ENCODE measurements at places on chromosomes 5 and 9.

GRCh38 chr5:42638972-42639371, 117.6 kb upstream of the CCDC152 start:
- no peak for DNase-seq

GRCh38 chr5:91957666-91958065, 574.5 kb upstream of the ARRDC3 start:
- DNase-seq, result no peak

- peak; percentile 18 for DNase-seq
These were observed at the start of gene PCDHGA1 for GRCh38 chr5:141330299-141331080. Gene PCDHGA1, plus strand, starts transcription at chr5:141330514.

DNA sequence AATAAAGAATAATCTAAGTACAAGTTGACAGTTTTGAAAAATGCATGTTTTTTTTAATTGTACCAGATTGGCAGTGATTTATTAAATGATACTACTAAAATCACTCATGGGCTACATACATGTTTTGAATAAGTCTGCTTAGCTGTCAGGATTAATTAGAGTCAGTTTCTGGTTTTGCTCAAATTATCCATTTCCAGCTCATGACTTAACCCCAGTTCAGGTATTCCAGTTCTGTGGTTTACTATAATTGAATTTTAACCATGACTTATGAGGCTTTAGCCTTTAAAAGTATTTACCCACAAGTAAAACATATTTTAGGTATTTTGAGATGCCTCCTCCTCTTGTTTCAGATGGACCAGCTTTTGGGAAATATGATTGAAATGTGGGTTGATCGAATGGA, 17.8 kb upstream of the LRRC70 start:
- DNase-seq, result no peak

GRCh38 chr5:108181975-108182374, 199.9 kb downstream of the FBXL17 start:
- DNase-seq, result no peak

DNA sequence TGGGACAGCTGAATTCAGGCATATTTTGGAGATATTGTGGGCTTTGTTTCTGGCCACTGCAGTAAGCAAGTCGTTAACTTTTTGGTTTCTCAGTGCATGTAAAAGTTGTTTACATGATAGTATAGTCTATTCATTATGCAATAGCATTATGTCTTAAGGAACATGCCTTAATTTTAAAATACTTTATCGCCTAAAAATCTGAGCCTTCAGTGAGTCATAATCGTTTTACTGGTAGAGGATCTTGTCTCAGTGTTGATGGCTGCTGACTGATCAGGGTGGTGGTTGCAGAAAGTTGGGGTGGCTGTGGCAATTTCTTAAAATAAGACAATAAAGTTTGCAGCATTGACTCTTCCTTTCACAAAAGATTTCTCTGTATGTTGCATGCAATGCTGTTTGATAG, 5.1 kb downstream of the SCGB3A1 start:
- DNase-seq, result no peak

DNA sequence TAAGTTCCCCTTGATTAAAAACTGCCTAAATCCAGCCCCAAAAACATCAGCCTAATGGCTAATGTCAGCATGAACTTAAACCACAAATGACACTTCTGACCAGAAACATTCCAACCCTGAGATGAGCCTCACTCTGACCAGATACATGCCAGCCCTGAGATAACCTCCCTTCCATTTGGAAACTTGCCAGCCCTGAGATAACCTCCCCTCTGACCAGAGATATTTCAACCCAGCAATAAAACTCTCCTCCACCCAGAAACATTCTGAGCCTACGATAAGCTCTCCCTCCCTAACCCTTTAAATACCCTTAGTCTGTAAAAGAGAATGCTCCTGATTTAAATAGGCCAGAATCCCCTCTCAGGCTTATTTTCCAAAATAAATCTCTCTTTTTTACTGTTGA, 1035.7 kb upstream of the NUDT12 start:
- DNase-seq, result no peak

GRCh38 chr5:143557061-143557818, 153.8 kb upstream of the NR3C1 start:
- no peak for DNase-seq

- no peak for DNase-seq
These were observed 422.2 kb downstream of the CTNND2 start for GRCh38 chr5:11482011-11482410.

DNA sequence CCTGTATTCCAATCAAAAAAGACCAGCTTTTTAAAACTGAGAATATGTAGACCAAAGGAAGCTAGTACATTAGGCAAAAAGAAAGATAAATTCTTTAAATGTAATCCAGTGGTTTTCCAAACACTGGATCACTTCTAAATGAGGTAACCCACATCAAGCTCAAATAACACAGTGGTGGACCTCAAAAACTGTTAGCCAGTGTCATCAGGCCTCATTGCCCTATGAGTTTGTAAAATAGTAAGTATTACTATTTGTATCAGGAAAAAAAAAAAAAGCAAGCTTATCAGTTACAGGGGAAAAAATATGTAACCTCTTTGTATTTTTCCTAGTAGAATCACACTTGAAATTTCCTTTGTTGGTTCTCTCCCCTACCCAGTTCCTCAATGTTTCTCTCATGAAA, 6.7 kb downstream of the MTX3 start:
- no peak for DNase-seq

DNA sequence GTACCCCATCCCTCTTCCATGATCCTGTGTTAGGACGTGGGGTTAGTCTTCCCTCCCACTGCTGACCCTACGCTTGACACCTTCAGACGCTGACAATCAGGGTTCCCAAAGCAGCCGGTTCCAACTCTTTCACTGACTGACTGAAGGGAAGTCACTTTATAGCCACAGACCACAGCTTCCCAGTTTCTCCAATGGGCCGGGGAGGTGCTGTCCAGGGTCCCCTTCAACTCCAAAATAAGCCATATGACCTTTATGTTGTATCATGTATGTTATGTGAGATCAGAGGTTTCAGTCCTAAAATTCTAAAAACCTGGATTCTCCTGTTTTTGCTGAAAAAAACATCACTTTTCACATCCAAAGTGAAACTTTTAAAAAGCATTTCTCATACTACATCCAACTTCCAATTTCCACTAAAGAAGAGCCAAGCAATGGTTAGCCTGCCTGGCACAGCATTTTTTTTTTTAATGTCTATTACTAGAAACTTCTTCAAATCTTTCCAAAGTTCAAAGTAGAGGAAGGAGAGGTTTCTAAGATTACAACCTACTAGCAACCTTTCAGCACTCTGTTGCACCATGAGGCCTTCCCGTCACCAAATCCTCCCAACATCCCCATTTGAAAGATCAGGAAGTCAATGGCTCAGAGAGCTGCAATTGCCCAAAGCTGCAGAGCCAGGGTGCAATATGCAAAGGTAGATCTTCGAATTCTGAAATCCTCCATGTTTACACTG, 5.2 kb downstream of the EPB41L4B start:
- no peak for DNase-seq

- no peak for DNase-seq
These were observed 3.6 kb upstream of the SPATA6L start for GRCh38 chr9:4669890-4670289.

- DNase-seq, result no peak
These were observed 12.1 kb downstream of the CPLX2 start for GRCh38 chr5:175883506-175883905.

- no peak for DNase-seq
These were observed 687.1 kb downstream of the TLE1 start for GRCh38 chr9:81002242-81002641.

DNA sequence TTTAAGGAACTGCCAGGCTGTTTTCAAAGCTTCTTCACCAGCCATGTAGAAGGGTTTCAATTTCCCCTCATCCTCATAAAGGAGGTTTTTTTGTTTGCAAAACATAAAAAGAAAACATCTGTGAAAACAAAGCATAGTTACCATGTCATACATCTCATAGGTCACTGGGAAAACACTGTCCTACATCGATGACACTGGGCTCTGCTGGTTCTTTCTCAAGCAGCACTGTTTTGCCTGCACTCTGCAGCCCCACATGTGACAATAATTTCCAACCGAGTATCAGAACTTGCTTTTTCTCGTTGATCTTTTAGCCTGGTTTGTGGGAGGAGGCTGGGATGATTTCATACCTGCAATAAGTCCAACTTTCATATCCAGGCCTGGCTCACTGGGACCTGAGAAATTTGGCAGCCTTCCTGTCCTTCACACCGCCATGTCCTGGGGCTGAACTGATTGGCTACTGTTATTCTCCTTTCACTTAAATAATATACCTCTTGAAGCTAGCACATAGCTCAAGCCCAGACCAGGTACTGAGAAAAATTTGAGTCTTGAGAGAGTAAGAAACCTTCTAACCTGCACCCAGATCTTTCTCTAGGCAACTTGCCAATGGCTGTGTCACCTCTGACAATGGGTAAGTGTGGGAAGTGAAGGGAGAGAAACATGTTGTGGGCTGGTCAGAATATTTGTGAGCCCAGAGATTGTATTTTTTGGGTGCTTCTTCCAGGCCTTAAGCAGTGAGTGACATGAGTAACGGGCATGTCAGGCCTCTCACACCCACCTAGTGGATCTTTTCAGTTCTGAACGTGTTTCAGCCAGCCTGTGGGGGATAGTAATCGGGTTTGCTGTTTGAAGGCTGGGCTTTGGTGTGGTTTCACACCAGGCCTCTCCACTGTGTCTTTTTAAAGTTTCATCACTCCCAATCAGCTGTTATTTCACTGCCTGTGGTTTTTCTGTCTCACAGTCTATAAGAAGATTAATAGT, 502.8 kb downstream of the NTRK2 start:
- DNase-seq, result no peak

GRCh38 chr9:116499986-116500871, 186.9 kb upstream of the TRIM32 start:
- no peak for DNase-seq

DNA sequence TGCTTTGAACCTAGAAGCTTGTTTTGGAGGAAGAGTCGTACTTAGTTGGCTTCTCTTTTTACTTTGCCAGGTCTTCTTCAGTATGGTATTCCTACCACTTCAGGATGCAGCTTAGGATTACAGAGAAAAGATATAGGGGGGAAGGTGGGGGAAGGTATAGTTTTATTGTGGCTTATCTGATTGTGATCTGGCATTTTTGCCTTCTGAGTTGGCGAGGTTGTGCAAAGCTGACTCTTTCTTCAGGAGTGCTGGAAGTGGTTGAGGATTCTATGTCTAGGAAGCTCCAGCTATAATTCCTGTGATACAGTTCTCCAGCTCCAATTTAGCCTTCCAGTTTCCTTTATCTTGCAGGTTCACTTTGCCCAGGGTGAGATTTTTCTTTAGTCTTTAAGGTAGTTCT, 7.0 kb downstream of the CDC42SE2 start:
- no peak for DNase-seq

GRCh38 chr9:121434969-121435368, 64.7 kb downstream of the GGTA1 start:
- no peak for DNase-seq

DNA sequence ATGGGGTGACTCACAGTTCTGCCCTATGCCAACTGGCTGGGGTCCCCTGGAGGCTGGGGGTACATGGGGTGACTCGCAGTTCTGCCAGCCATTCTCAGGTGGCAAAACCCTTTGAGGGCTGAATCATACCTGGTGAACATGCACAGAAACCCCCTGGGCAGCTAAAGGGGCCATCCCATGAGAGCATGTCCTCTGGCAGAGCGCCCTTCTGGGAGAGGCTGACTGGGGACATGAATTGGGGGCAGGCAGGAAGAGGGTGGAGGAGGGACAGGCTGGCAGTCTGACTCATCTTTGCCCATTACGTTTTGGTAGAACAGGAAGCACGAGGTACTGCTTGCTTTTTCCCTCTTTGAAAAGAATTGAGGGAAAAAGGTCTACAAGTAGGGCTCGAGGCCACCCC, 16.7 kb downstream of the TRAF1 start:
- no peak for DNase-seq

- no peak for DNase-seq
These were observed 38.6 kb upstream of the KCNMB1 start for GRCh38 chr5:170427672-170428236.

DNA sequence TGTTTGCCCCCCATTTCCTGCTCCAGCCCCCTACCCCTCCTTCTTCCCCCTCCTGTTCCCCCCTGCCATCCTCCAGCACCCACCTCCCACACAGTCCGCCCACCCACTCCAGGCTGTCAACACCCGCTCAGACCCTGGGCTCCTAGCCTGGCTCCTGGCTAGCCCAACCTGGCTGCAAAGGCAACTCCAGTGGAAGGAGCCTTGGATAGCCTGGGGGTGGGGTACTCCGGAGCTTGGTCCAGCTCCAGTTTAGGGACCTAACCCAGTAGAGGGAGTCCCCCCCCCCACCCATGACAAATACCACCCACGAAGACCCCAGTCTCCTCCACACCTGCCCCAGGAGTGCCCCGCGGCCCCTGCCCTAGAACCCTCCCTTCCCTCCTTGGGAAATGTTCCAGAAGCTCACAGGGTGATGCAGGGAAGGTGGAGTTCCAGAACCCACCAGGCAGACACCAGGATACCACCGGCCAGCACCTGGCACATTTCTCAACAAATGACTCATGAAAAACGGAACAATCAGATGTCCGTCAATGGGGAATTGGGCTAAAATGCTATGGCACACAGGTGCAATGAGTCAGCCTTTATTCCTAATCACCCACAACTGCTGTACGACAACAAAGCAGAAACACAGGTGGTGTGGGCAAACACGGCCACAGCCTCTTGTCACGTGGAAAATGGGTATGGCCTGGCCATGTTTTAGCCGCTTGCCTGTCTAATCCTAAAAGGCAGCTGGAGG, 901 bp upstream of the SLC12A7 start:
- peak; percentile 89 for DNase-seq

DNA sequence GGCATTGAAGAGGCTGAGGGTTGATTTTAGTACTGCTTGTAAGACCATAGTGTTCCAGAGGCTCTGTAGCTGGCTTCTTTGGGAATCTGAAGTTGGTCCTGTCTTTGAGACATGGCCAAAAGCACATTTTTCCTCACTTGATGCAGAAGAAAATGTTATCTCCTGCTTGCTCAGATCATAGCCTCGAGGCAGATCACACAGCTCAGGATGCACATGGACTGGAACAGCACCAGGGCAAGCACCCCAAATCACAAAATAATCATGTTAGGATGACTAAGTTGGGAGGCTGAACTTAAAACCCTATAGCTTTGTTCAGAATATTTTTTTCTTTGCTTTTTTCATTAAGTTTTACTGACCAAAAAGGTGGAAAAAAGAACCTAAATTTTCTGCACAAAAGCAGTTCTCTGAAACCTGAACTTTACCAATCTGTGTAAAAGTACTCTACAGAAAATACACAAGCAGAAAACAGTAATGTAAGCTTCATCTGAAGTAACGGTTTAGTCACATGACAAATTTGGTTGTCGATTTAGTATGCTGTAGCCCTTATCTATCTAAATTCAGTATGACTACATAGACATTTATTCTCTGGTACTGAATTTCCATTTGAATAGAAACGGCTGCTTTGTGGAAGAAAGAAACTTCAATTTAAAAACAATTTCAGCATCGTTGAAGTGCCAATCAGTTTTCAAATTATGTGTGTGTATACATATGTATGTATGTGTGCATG, 3.4 kb downstream of the KLHL9 start:
- no peak for DNase-seq

GRCh38 chr9:6234014-6234413, 18.4 kb downstream of the IL33 start:
- no peak for DNase-seq

GRCh38 chr9:18338042-18338441, 135.9 kb upstream of the ADAMTSL1 start:
- DNase-seq, result no peak
